ENCODE measurements at places on chromosomes 4 and X.

DNA sequence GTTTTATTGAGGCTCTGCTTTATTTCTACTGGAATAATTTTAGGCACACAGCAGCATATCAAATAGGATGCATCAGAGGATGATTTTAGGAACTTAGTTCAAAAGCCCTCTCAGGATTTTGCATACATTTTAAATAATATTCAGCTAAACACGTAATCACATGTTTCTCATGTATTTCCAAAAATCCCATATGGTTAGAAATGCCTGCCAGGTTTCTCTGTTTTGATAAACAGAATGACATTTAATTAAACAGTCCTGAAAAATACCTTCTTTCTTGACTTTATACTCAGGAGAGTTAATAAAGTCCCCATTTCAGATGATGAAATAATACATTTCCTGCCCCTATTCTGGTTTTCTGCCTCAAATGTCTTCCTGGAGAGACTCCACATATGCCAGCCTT, 86.5 kb upstream of the AMELX start:
- no peak for DNase-seq

DNA sequence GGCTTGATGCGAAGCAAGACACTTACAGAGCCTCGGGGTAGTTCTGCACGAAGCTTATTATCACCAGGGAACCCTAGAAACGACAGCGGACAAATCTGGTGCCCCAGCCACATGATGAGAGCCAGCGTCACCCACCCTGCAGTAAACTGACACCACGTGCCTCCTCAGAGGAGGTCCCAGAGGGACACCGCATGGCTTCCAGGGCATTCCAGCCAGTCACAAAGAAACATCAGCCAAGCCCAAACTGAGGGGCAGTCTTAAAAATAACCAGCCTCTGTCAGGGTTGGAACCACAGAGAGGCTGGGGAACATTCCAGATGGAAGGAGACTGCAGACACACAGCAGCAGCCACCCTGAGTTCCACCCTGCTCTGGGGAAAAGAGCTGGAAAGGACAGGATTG, 36.6 kb upstream of the HGFAC start:
- no peak for DNase-seq

DNA sequence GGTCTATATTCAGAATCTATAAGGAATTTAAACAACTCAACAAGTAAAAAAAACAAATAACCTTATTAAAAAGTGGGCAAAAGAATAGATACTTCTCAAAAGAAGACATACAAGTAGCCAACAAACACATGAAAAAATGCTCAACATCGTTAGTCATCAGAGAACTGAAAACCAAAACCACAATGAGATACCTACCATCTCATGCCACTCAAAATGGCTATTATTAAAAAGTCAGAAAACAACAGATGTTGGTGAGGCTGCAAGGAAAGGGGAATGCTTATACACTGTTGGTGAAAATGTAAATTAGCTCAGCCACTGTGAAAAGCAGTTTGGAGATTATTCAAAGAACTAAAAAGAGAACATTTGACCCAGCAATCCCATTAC, 201.6 kb downstream of the QDPR start:
- DNase-seq: peak; percentile 28

- no peak for DNase-seq
Measured at GRCh38 chrX:12999422-12999821, 24.5 kb downstream of the TMSB4X start.

- DNase-seq: no peak
Measured at GRCh38 chrX:111100191-111100590, 4.2 kb downstream of the PAK3 start.

DNA sequence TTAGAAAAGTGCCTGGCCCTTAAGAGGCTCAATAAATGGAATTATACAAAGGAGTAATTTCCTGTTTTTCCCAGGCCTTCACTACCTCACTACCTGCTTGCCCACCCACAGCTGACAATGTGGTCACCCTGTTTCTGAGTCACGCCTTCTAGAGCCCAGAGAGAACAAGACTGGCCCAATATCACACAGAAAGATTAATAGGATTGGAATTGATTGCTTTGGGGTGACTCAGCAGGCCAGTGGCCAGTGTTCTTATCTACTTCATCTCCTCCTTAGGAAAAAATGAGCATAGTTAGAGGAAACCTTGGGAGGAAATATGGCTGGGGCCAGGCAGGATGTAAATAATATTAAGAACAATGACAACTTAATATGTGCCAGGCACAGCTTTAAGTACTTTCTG, 4.5 kb upstream of the FGF16 start:
- DNase-seq: peak; percentile 37

DNA sequence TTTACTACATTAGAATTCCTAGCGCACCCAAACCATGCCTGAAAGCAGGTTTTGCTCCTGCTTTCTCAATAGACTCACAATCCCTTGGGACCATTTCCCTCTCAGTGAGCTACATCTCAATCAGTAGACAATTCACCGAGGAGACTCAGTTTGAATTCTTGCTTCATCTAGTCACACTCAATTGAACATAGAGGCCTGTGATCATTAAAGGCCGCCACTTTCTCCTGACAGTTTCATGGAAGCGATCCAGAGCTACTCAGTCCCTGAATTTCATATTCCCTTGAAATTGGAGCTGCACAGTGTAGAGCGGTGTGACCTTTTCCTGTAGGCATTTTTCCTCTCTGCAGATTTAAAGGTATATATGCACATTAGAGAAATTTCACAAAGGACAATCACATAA, 193.9 kb upstream of the SPOCK3 start:
- DNase-seq: no peak

DNA sequence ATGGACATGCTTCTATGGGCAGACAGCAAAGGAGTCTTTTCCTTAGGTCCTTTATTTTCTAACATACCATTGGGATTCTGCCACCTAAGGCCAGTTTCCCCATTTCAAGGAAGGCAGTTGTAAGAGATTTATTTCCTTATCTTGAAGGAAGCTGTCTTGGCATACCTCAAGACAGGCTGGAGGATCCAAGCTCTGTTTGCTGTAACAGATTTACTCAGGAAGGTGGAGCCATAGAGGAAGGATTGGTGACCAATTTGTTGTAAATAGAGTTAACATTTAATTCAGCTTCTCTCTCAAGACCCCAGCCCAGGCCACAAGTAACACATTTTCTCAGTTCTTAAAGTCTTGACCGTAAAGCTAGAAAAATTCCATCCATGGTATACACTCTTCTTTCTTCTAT, 131.6 kb upstream of the TENM3 start:
- no peak for DNase-seq

DNA sequence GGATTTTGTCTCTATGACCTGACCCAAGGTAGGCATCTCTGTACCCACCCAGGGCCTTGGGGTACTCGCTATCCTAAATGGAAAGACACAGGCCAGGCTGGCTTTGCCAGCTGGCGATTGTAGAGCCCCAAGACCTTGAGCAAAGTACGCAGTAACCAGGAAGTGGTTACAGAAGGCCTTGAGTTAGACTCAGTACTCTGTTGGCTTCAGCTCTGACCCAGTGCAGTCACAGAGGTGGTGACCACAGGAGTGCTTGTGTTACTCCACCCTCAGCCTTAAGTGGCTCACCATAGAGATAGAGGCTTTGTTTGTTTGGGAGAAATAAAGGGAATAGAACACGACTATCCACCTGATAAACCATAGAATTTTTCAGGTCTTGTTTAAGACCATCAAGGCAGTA, 880.5 kb upstream of the POU3F4 start:
- no peak for DNase-seq

- DNase-seq: no peak
Measured at GRCh38 chr4:183337349-183337748, 15.1 kb upstream of the CLDN24 start.

DNA sequence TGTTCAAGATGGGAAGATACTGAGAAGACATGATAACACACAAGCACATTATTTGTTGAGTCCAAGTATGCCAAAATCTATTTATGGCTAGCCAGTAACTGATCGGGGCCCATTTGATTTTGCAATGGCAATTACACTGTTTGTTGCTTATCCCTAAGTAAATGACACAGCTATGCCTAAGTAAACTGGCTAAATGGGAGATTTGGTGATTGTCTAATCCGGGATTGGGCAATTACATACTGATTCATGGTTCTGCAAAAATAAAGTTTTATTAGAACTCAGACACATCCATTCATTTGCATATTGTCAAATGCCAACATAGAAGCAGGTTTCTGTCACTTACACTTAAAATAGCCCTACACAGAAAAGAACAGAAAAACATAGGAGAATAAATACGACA, 140.2 kb upstream of the TBL1X start:
- no peak for DNase-seq

DNA sequence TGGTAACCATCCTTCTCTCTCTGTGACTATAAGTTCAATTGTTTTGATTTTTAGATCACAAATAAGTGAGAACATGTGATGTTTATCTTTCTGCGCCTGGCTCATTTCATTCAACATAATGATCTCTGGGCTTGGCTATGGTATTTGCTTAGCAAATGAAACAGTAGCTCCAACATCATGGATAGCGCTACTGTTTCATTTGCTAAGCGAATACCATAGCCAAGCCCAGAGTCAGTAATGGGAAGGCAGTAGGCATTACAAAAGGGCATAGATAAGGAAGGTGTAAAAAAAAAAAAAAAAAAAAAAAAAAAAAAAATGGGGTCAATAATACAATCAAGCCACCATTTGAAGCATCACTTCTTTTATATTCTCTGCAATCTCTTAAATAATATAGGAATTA, 469.0 kb upstream of the ATOH1 start:
- no peak for DNase-seq

DNA sequence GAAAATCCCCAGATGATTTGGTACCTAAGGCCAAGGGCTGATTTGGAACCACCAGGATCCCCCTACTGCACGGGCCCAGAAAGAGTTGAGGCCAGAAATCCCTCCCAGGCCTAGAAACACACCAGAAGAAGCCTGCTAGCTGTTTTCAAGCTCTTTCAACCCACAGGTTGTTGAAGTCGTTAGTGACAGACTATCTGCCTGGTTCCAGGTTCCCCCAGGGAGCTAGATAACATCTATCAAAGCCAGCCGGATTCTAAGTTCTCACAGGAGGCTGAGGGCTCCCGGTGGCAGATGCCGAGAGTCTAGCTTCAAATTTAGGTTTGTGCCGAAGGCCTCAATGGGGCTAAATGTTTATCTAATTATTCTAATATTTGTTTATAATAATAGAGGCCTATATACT, 132.0 kb upstream of the ATP6AP2 start:
- DNase-seq: no peak

- peak; percentile 43 for DNase-seq
Measured at GRCh38 chr4:151808120-151808529, 47.3 kb upstream of the GATB start.

- DNase-seq: no peak
Measured at GRCh38 chr4:79666112-79666511, 258.1 kb upstream of the GK2 start.

DNA sequence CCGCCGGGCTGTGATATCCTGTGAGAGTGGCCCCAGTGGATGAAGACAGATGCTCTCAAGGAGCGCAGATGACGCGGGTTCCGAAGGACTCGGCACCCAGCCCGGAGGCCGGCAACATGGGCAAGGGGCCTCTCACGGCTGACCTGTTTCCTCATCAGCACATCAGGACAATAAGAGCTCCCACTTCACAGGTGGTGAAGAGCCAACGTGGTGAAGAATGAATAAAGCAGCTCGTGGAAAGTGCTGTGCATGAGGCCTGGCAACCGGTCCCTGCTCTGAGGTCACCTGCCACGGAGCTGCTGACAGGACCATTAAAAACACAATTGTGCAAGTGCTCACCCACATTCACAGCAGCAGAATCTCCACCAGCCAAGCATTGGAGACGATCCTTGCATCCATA, 22.9 kb downstream of the ABLIM2 start:
- no peak for DNase-seq

- no peak for DNase-seq
Measured at GRCh38 chr4:17126321-17126966, 228.0 kb upstream of the LDB2 start.

All from AG09309 (cell line).